Mesangial cell (primary cell): ENCODE measurements at places on chromosomes 2 and 18. TPM values are rescaled to one million over a fixed set of nuclear protein-coding genes. Genes with fewer than 3 reads are reported as not detected.

The PSTPIP2 gene
- 3.9 and 4.9 TPM in 2 replicates for total RNA-seq

The TMEM200C gene
- 0.16 and 1.0 TPM in 2 replicates for total RNA-seq

The KCNS3 gene
- 18.9 and 21.0 TPM in 2 replicates for total RNA-seq

The CELF4 gene
- not detected in 2 replicates for total RNA-seq

The GALNT3 gene
- total RNA-seq, result 16.4 and 21.2 TPM in 2 replicates

The MAP3K2 gene
- total RNA-seq, result 28.4 and 40.7 TPM in 2 replicates

The TMEM37 gene
- total RNA-seq, result 1.6 and 12.9 TPM in 2 replicates

The CCDC74B gene
- total RNA-seq, result 8.8 and 23.8 TPM in 2 replicates

The CHPF gene
- 164 and 424 TPM in 2 replicates for total RNA-seq

The RNF25 gene
- total RNA-seq, result 25.7 and 36.3 TPM in 2 replicates

The GKN2 gene
- not detected in 2 replicates for total RNA-seq

The AGFG1 gene
- total RNA-seq, result 51.8 and 84.2 TPM in 2 replicates

The RBM44 gene
- 0.49 and 0.51 TPM in 2 replicates for total RNA-seq

The MYOM1 gene
- total RNA-seq, result under 0.01 and 0.13 TPM in 2 replicates

The DSEL gene
- total RNA-seq, result 12.5 and 13.2 TPM in 2 replicates

The ZSWIM2 gene
- not detected in 2 replicates for total RNA-seq

The MFF gene
- total RNA-seq, result 85.7 and 125 TPM in 2 replicates

The MYO3B gene
- not detected in 2 replicates for total RNA-seq

The XIRP2 gene
- total RNA-seq, result under 0.01 TPM in 1 of 2 replicates, not detected in the other

The ITPRIPL1 gene
- total RNA-seq, result 5.5 and 5.7 TPM in 2 replicates
